Renal cortical epithelial cell (primary cell): ENCODE measurements at places on chromosomes 1 and 21. TPM values are rescaled to one million over a fixed set of nuclear protein-coding genes. Genes with fewer than 3 reads are reported as not detected.

The CFHR3 gene
- not detected in 2 replicates for total RNA-seq

The GIPC2 gene
- 1.1 and 4.9 TPM in 2 replicates for total RNA-seq

The E2F2 gene
- total RNA-seq, result 0.15 and 0.69 TPM in 2 replicates

The CDC20 gene
- total RNA-seq, result 2.1 and 42.5 TPM in 2 replicates

The SZRD1 gene
- total RNA-seq, result 22.7 and 42.3 TPM in 2 replicates

The VSIG8 gene
- not detected in 2 replicates for total RNA-seq

- DNase-seq, result no peak
Observed at GRCh38 chr1:55067022-55067778, 27.9 kb downstream of the PCSK9 start.

- DNase-seq, result no peak
Observed at GRCh38 chr1:112807117-112807516, 92.0 kb upstream of the PPM1J start.

DNA sequence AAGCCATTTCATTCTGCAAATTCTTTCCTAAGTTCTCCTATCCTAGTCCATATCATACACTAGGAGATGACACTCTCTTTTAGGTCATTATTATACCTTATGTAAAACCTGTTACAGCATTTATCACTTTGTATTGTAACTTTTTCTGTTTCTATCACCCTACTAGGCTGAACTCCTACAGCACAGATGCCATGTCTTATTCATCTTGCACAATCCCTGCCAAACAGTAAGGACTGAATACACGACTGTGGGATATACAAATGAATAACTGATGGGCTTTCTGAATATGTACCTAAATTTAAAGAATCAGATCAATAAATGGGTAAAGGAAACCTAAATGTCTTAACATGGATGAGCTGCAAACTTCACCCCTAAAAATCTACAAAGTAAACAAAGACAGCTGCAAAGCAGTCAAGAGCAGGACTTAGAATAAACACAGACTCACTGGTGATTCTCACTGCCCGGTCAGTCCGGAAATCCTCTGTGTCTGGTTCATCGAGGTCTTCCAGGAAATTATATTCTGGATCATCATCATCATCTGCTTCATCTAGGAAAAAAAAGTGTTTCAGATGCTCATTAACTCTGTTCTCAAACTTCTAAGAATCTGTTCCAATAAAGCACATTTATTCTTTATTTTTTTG, 62.3 kb downstream of the GON4L start:
- DNase-seq, result no peak

GRCh38 chr1:166327886-166328285, 161.1 kb upstream of the FAM78B start:
- no peak for DNase-seq

DNA sequence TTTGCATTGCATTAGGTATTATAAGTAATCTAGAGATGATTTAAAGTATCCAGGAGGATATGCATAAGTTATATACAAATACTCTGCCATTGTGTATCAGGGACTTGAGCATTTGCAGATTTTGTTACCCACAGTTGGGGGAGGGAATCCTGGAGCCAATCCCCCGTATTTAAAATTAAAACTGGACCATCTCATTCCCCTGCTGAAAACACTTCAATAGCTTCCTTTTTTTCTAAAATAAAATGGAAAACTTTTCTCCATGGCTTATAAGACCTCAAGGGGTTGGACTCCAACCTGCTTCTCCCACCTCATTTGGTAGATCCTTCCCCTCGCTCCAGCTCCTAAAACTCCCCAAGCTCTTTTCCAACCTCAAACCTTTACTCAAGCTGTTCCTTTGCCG, 10.4 kb upstream of the CD34 start:
- no peak for DNase-seq

DNA sequence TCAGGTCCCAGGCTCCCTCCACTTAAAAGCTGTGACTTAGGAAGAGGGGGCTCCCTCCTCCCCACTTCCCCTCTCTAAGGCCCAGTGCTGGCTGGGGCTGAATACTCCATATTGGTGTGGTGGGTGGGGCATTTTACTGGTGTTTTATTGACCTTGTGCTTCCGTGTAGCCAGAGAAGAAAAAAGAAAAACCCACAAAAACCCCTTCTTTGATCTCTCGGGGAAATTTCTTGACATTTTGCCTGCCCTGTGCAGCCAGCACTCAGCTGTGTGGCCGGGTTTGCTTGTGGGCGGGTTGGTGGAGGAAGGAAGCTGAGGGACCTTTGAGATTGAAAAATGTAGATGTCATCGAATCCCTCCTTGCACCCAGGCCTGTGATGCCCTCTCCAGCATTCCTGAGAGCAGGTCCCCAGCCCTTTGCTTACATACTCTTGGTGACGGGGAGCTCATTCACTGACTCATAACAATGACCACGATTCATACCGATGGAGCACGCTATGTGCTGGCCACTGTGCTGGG, 24.8 kb downstream of the TNFRSF8 start:
- no peak for DNase-seq

DNA sequence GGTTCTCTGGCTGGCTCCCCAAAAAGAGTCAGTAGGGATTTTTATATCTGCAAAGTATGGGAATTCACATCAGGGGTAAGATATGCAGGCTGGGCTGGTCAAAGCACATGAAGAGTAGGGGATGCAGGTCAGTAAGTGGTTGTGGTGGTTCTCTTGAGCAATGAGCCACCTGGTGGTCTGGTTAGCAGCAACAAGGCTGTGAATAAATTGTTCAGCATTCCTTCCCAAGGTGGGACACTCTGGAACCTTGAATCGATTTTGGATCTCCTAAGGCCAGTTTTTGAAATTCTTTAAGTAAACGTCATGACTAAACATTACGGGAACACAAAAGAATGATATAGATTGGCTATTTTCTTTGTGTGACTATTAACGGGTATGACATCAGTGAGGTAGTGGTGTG, 563.0 kb upstream of the NEGR1 start:
- DNase-seq, result no peak

DNA sequence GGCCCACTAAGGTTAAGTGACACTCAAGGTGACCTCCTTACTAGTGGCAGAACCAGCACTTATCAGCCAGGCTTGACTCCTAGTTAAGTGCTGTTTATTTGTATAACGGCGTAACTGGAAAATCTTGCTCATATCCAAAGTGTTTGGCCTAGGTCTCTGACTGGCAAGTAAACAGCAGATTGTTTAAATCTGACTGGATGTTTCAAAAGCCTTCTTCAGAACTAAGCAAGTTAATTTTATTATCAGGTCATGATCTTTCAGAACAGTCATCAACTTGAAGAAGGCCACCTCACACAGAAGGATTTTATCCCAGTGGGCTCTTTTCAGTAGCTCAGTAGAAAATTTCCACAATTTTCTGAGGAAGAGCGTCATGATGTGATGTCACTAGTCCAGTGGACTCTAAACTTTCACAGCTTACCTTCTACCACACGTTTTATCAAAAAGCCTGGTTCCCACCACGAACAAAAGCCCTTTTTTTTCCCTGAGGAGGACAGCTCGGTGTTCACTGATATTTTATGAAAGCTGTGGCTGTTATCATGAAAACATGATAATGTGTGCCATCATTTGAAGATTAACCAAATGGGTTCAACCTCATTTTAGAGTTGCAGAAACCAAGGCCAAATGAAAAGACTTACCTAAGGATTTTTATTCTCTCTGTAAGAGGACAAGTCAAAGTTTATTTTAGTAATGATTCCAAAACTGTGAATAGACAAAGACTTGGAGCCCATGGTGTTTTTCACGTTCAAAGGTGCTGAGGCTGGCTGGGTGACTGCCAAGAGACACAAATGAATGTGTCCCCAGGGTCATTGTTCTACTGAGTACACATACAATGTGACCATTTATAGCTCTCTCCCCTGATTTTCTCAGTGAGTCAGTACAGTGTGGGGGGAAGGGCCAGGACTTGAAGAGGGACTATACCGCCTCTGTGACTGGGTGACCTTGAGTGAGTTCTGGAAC, 9.1 kb downstream of the SGIP1 start:
- peak; percentile 95 for DNase-seq

GRCh38 chr21:20774737-20775136, 223.5 kb upstream of the NCAM2 start:
- DNase-seq, result no peak

- no peak for DNase-seq
Observed at GRCh38 chr1:161177936-161178244, 583 bp upstream of the B4GALT3 start.

DNA sequence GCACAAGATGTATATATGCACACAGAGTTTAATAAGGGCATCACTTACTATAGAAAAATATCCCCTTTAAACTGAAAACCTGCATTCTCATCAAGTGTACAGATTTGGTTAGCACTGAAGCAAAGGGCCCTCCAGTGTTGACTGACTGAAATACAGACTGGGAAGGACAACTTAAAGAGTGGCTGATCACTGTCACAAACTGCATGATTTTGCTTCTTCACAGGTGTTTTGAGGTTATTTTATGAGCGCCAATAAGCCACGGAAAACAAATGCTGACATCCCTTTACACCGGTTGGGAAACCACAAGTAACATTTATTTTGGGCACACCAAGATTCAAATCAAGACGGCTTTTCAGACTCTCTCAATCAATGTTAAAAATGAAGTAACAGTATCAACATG, 30.9 kb upstream of the RAP1GAP start:
- no peak for DNase-seq

GRCh38 chr1:164643018-164643417, 84.0 kb downstream of the PBX1 start:
- DNase-seq, result no peak

- no peak for DNase-seq
Observed at GRCh38 chr1:208234721-208235120, 9.5 kb downstream of the PLXNA2 start.
